Cardiac atrium fibroblast (primary cell): ENCODE measurements at places on chromosomes 1 and 21. TPM values are rescaled to one million over a fixed set of nuclear protein-coding genes. Genes with fewer than 3 reads are reported as not detected.

CFAP141 gene
- total RNA-seq, result not detected in 2 replicates

RHD gene
- not detected in 2 replicates for total RNA-seq

ATP6V1G3 gene
- not detected in 2 replicates for total RNA-seq

GBP3 gene
- total RNA-seq, result 16.5 and 20.9 TPM in 2 replicates

OR2L13 gene
- total RNA-seq, result not detected in 2 replicates

IGSF9 gene
- total RNA-seq, result 0.16 TPM in 1 of 2 replicates, not detected in the other

OR6N2 gene
- not detected in 2 replicates for total RNA-seq

SHISAL2A gene
- total RNA-seq, result not detected in 2 replicates

SPRR1A gene
- not detected in 2 replicates for total RNA-seq

SHE gene
- 0.97 and 4.3 TPM in 2 replicates for total RNA-seq

TNFAIP8L2 gene
- total RNA-seq, result not detected in 2 replicates

RAD54L gene
- 4.9 and 5.7 TPM in 2 replicates for total RNA-seq

OR2M3 gene
- total RNA-seq, result not detected in 2 replicates

MX2 gene
- 1.6 and 7.0 TPM in 2 replicates for total RNA-seq

ADGRL4 gene
- 18.4 and 27.2 TPM in 2 replicates for total RNA-seq

SPATA17 gene
- total RNA-seq, result 0.18 and 0.49 TPM in 2 replicates

KLHL21 gene
- 37.7 and 39.5 TPM in 2 replicates for total RNA-seq

ANGPTL3 gene
- not detected in 2 replicates for total RNA-seq

CELA3B gene
- not detected in 2 replicates for total RNA-seq

BRDT gene
- not detected in 2 replicates for total RNA-seq

CLSTN1 gene
- total RNA-seq, result 59.4 and 77.4 TPM in 2 replicates

TSPEAR gene
- total RNA-seq, result not detected in 2 replicates

FMO4 gene
- 13.2 and 13.4 TPM in 2 replicates for total RNA-seq

KPRP gene
- total RNA-seq, result not detected in 2 replicates

HHAT gene
- 2.5 and 5.3 TPM in 2 replicates for total RNA-seq

CFAP410 gene
- 14.4 and 19.5 TPM in 2 replicates for total RNA-seq

CD84 gene
- total RNA-seq, result not detected in 2 replicates

CELA2B gene
- total RNA-seq, result not detected in 2 replicates

PLPPR5 gene
- total RNA-seq, result not detected in 2 replicates

RGS1 gene
- total RNA-seq, result not detected in 2 replicates

TAS1R1 gene
- total RNA-seq, result not detected in 2 replicates

OR2T6 gene
- total RNA-seq, result not detected in 2 replicates

CRYBG2 gene
- not detected in 2 replicates for total RNA-seq

ACBD3 gene
- total RNA-seq, result 44.4 and 58.0 TPM in 2 replicates

RSPO1 gene
- total RNA-seq, result 0.16 TPM in 1 of 2 replicates, not detected in the other

TMPRSS3 gene
- total RNA-seq, result not detected in 2 replicates

PROK1 gene
- total RNA-seq, result not detected in 2 replicates

KISS1 gene
- total RNA-seq, result not detected in 2 replicates

GIPC2 gene
- 0.18 and 0.97 TPM in 2 replicates for total RNA-seq

CHIA gene
- not detected in 2 replicates for total RNA-seq

PRKCZ gene
- 1.1 and 2.1 TPM in 2 replicates for total RNA-seq

PIGR gene
- total RNA-seq, result not detected in 2 replicates

CFHR5 gene
- total RNA-seq, result not detected in 2 replicates

LMOD1 gene
- total RNA-seq, result 2.3 and 2.5 TPM in 2 replicates

PEX10 gene
- 22.0 and 34.2 TPM in 2 replicates for total RNA-seq

SMCP gene
- total RNA-seq, result not detected in 2 replicates

SMIM1 gene
- total RNA-seq, result not detected in 2 replicates

ABCA4 gene
- 0.18 and 0.97 TPM in 2 replicates for total RNA-seq

CD244 gene
- total RNA-seq, result 0.65 TPM in 1 of 2 replicates, not detected in the other

TMOD4 gene
- not detected in 2 replicates for total RNA-seq

SERPINC1 gene
- 0.16 TPM in 1 of 2 replicates, not detected in the other for total RNA-seq

CACNA1S gene
- total RNA-seq, result not detected in 2 replicates
